ENCODE measurements at places on chromosomes 7 and 10.

DNA sequence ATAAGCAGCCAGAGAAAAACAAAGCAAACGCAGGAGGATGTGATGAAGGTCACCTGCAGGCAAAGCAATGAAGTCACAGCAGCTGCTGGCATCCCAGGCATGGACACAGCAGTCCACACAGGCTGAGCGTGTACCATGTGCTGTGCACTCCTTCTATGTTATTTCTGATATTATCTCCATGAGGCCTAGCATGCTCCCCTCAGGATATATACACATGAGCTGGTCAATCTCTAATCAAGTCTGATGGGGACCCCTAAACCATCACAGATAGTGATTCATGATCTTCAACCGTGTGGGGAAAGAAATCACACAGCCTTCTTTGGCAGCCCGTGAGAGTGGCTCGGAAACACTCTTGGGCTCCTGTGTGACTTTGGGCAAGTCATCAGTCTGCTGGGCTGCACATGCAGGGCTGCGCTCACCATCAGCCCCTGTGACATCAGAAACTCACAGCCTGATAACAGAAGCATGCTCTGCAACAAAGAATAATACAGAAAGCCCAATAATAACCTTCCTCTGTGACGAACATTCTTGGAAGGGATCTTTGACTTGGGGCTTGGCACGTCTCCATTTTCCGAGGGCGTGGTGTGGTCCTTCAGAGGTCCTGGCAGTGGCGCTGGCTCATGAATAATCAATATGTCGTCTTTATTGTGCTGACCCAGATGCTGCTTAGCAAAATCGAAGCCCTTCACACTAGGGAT is 83.0 kb upstream of the ATP6V0A4 start:
- peak; percentile 47 for DNase-seq

- no peak for DNase-seq
These were observed 7.0 kb downstream of the AQP1 start for GRCh38 chr7:30918676-30919075.

DNA sequence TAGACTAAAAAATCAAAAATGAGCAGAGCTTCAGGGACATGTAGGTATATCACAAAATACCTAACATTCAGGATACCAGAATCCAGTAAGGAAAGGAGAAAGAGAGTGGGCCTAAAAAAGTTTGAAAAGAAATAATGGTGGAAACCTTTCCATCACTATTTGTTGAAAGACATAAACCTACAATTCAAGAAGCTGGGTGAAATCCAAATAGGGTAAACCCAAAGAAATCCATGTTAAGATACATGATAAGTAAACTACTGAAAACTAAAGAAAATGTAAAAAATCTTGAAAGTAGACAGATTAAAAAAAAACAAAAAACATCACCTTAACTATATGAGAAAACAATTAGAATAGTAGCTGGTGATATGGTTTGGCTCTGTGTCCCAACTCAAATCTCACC is 76.7 kb upstream of the COMTD1 start:
- no peak for DNase-seq

DNA sequence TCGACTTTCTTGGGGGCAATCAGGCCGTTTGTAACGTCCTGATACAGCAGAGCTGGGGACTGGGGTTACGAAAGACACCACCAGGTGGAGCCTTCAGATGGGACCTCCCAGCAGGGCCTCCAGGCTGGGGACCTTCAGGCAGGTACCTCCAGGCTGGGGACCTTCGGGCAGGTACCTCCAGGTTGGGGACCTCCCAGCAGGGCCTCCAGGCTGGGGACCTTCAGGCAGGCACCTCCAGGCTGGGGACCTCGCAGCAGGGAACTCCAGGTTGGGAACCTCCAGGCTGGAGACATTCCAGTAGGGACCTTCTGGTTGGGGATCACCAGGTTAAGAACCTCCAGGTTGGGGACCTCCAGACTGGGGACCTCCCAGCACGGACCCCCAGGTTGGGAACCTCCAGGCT is 23.5 kb upstream of the GPR146 start:
- DNase-seq: no peak

GRCh38 chr7:99407872-99408378 is 472 bp downstream of the PDAP1 start:
- peak; percentile 81 for DNase-seq

DNA sequence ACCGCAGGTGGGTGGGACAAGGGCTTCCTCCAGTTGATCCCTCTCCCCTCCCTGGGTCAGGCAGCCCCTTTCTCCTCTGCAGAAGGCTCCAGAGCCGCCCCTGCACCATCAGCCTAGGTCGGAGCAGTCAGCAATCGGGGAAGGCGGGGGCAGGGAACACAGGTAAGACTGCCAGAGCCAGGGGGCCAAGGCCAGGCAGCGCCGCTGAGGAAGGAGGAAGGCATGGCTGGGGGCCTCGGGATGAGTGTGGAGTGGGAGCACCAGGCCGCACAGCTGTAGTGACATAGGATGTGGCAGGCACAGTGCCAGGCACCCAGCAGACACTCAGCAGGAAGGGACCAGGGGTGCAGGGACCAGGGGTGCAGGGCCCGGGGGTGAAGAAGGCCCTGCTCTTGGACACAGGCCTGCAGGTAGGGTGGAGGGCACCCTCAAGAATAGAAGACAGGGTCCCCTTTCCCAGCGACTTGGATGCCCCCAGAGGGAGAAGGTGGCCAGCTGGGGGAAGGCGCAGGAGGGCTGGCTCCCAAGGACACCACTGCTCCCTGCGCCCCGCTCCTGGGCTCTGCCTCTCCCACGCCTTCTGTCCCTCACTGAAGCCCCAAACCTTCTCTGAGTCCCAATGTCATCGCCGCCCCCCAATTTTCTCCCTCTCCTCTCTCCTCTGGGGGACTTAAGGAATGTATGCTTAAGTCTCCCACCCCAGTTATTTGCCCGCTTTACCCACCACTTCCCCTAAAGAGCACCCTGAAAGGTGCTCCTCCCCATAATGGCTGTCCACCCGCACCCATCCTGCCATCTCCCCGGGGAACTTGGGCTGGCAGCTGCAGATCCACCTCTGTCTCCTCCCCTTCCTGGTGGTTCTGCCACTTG is 38.5 kb downstream of the CAMK2B start:
- no peak for DNase-seq

DNA sequence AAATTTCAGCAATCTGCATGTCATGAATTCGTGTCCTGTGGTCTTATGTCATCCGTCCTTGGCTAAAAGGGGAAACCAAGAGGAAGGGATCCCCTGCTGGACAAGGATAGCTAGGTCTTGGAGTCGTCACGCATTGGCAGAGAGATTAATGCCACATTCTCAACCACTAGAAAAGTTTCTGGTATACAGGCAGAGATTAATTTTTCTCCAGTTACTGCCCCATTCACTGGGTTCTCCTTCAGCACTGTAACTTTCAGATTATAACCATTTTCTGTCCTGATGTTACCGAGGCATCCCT is 1060.6 kb upstream of the AUTS2 start:
- no peak for DNase-seq

GRCh38 chr10:44696496-44696895 is 214.6 kb upstream of the TMEM72 start:
- no peak for DNase-seq

DNA sequence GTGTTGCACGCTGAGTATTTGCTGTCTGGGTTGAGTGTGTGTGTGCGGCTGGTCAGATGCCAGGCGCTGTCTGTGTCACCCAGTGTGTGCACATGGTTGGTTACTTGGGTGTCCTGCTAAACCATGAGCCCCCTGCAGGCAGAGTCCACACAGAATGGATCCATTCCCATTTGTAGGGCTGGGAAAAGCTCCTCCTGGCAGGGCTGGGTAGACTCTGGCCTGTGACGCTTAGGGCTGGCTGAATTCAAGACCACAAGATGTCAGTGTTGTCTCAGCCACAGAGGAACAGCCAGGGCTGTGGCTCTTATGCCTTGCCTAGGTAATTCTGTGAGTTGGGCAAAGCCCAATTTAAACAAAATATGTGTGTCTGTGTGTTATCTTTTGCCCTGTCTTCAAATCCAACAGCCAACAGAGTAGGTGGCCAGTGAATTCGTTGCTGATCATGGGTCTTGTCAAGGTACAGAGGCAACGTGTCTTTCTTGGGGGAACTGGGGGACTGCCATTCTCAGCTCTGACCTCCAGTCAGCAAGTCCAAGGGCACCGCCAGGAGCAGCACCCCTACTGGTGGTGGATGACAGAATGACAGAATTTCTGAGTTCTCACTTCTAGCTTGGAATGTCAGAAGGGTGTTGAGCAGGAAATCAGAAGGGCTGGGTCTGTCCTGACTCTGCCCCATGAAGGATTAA is 285.1 kb downstream of the CCSER2 start:
- peak; percentile 13 for DNase-seq

DNA sequence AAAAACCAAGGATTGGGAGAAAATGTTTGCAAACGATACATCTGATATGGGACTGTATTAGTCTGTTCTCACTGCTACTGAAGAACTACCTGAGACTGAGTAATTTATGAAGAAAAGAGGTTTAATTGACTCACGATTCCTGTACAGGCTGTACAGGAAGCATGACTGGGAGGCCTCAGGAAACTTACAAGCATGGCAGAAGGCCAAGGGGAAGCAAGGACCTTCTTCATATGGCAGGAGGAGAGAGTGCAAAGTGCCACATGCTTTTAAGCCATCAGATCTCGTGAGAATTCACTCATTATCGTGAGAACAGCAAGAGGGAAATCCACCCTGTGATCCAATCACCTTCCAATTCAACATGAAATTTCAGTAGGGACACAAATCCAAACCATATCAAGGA is 11.0 kb downstream of the ZNF713 start:
- DNase-seq: no peak

DNA sequence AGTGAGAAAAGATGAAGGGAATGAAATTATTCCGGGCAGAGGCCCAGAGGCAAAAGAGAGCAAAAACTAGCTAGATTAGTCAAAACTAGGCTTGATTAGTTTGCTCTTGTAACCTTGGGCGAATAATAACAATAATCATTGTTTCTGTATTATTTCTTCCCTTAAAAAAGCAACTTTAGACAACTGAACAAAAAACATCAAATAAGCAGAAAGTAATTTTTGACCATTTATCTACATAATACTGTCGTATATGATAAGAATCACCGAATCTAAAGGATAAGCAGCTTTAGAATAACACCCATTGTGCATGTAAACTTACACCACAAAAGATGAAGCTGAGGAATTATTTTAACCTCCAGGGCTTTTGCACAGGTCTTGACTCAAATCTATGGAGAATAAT is 125.1 kb downstream of the TPK1 start:
- no peak for DNase-seq

DNA sequence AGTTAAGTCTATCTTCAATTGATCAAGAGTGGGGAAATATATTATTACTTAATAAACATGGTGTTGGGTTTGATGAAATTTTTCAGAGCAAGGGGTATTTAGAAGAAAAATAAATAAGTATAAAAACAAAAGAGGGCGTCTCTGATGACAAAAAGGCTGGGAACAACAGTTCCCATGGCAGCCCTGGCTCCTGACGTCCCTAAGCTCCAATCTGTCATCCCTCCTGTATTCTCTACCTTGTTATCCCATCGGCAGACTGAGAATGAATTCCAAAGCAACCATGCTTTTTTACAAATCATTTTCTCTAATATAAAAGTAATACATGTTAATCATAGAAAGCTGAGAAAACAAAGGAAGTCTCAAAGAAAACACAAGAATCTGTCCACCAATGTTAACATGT is 55.5 kb downstream of the SORBS1 start:
- no peak for DNase-seq

- no peak for DNase-seq
These were observed 133.9 kb upstream of the GHITM start for GRCh38 chr10:84005403-84005802.

DNA sequence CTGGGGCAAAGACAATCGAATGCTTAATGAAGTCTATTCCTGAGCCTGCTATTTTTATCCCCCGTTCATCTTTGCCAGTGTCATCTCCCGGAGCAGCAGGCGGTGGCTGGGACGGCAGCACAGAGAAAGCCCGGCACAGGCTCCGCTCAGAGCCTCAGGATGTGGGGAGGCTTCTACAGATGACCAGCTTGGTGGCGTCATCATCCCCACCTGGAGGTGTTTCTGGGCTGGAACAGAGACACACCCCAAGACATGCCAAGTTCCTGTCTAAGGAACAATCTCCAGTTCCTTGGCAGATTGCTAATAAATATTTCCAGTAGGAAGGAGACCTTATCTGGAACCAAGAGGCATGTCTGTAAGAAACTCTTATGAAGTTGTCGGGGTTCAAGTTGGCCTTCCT is 552.4 kb upstream of the MGMT start:
- no peak for DNase-seq

- DNase-seq: no peak
These were observed 55.5 kb upstream of the NCF1 start for GRCh38 chr7:74718336-74718735.

DNA sequence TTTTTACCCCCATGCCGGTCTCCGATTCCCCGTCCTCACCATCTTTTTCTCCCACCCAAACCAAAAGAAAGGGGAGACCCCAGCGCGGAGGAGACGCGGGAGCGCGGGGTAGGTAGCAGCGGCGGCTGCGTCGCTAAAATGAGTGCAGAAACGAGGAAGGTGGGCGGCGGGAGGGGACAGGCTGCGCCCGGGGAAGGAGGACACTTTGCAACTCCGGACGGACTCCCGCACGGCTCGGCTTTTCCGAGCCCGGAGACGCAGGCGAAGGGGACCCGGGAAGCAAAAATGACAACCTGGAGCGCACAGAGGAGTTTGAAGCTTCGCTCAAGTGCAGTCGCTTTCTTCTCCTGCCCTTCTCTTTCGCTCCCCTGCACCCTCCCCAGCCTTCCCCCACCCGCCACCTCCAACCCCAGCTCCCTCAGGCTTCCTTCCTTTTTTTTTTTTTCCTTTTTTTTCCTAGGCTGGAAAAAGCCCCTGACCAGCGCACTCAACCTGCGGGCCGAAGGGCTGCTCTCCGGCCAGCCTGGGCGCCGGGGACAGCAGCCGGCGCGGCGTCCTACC is 453 bp downstream of the SFMBT2 start:
- DNase-seq: no peak

- DNase-seq: no peak
These were observed 73.6 kb downstream of the RHOBTB1 start for GRCh38 chr10:60870416-60870728.

GRCh38 chr10:117928741-117929140 is 118.0 kb downstream of the RAB11FIP2 start:
- DNase-seq: no peak

- no peak for DNase-seq
These were observed 76.7 kb downstream of the ATXN7L1 start for GRCh38 chr7:105799677-105800076.

DNA sequence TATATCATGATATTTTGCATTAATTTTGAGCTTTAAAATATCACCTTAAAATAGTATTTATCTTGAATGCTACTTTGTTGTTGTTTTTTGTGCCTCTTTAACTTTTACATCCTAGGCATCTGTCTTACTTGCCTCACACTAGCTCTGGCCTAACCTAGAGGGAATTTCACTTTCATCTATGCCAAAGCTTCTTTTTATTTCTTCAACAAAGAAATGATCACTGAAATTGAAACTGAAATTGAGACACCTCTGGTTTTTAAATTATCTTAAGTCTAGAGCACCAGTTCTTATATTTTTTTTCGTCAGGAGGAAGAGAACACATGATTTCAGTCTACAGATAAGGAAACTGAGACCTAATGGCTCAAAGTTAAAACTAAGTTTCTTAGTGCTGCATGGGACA is 3.5 kb upstream of the SCIN start:
- DNase-seq: no peak

DNA sequence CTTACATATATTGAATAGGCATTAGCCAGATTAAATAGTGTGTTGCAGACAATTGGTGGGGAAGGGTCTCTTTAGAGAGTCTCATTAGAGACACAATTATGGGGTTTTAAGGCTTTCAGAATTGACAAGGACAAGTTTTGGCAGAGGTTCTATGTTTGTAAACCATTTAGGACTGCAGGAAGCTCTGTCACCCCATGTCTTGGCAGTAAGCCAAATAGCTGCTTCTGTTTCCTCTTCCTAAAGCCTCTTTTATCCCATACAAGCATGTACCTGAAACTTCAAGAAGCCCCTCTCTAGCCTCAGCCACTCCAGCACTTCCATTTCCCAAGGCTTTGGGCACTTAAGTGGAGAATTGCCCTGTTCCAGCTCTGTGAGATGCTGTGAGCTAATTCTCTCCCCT is 21.8 kb upstream of the LRRC4 start:
- DNase-seq: no peak

Measured in MG63 (cell line).